RCC 7860 (cell line): ENCODE measurements at places on chromosomes 7 and 10.

DNA sequence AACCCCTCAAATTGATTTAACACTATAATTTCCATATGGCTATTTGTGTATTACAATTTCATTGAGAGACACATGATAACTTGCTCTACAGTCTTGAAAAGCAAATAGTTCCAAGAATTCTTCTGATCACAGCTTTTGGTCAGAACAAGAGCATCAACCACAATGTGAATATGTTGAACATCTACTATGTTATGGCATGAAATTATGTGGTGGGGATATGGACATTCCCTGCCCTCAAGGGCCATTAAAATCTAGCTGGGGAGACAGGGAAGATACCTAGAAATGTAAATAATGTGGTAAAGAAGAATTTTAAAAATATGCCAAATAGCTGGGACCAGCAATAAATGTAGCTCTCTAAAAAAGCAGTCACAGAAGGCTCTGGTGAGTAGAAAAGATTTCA is 262.2 kb downstream of the FZD1 start:
- DNase-seq: no peak

- DNase-seq: peak; percentile 40
Observed at GRCh38 chr7:137652721-137653120, 194.1 kb downstream of the DGKI start.

GRCh38 chr7:41885748-41886147 is 182.9 kb upstream of the INHBA start:
- DNase-seq: no peak

GRCh38 chr7:102287111-102287980 is 678 bp downstream of the SH2B2 start:
- no peak for DNase-seq

GRCh38 chr10:33900596-33900995 is 566.1 kb upstream of the NRP1 start:
- no peak for DNase-seq

DNA sequence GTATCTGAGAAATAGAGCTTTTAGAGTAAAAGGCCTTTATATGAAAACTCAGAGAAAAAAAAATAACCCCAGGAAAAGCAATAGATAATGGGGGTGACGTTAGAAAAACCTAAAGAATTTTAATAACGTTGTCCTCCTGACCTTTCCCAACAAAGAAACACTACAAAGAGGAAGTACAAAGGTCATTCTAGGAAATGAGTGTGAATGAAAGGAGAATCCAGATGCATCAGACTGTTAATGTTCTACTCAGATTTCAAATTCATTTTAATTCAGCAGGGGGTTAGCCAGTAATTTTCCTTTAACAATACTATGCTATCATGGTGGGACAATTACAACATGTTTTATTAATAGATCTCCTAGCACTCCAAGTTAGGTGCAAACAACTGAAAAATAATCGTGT is 73.8 kb upstream of the CDK1 start:
- no peak for DNase-seq

DNA sequence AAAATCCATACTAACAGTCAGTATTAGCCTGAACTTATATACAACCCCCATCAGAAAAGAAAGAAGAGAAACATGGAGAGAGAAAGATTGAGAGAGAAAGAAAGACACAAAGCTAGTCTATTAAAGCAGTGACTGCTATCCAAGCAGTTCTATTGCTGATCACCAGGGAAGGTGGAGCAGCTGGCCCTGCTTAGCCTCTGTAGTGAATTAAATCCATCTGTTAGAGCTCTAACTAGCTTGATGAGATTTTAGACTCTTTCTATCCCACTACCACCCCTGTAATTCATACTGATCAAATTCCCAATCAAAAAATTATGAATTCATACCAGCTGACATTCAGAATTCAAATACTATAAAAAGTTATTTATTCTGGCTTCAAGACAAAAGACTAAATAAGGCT is 486.0 kb upstream of the LRRN3 start:
- no peak for DNase-seq

DNA sequence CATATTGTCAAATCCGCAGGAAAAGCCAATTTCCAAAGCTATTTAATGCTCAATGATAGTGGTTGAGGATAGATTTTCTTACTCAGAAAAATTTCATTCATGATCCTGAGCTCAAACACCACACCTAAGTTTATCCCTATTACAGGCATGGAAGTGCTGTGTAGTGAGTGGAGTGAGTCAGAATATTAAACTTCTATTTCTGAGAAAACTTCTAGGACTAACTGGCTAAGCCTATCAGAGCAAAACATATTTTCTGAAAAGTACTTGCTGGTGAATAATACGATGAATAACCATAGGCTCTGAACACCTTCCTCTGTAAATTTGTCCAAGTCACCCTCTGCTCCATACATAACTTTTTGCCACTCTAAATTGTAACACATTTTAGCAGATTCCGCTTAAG is 221.5 kb downstream of the SUGCT start:
- DNase-seq: no peak

DNA sequence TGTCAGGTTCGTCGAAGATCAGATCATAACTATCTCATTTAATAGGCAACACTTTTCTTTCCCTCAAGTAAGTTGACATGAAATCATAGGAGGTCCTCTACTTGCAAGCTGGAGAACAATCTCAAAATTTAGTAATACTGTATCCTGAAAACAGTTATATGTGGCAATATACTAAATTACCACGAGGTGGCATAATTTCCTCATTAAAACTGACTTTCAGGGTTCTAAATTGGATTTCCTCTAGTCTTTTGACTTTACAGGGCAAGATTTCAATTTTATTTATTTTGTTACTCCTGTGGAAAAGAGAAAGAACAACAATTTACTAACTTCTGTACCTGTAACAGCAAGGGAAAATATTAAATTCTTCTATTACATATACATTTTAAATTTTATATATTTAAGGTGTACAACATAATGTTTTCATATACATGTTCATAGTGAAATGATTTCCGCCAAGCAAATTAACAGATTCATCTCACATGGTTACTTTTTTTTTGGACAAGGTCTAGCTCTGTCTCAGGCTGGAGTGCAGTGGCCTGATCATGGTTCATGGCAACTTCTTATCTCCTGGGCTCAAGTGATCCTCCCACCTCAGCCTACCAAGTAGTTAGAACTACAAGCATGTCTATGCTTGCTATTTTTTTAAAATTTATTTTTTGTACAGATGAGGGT is 53.4 kb upstream of the CYP2C18 start:
- peak; percentile 38 for DNase-seq

GRCh38 chr7:33503736-33504135 is 374.4 kb downstream of the BBS9 start:
- no peak for DNase-seq

GRCh38 chr7:98282703-98283102 is 1.2 kb downstream of the BRI3 start:
- peak; percentile 24 for DNase-seq

DNA sequence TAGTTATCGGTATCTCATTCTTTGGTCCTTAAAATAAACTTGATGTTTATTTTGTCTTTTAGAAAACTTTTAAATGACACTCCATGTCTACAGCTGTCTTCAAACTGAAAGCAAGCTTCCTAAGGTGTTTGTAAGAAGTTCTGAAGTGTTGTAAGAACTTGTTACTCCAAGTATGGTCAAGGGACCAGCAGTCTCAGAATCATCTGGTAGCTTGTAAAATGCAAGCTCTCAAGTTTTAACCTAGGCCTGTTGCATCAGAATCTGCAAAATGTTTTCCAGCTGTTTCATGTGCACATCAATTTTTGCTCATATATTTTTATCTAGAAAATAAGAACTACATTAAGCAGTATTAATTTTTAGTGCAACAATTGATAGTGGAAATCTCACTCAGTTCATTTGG is 104.1 kb downstream of the THSD7A start:
- no peak for DNase-seq

DNA sequence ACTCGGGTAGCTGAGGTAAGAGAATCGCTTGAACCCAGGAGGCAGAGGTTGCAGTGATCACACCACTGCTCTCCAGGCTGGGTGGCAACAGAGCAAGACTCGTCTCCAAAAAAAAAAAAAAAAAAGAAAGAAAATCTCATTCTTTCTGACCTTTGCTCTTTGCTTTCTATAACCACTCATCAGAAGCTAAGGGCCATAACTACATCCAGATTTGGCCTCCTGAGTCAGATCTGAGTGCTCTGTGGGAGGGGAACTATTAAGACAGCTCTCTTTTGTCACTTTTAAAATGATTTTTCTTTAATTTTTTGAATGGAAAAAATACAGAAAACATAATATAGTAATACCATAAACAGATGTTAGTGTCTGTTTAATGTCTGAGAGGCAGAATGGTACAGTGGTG is 210.1 kb downstream of the KIAA1217 start:
- no peak for DNase-seq

- no peak for DNase-seq
Observed at GRCh38 chr10:96719850-96720421, 378 bp downstream of the PIK3AP1 start.

GRCh38 chr10:94299417-94299816 is 63.3 kb downstream of the NOC3L start:
- DNase-seq: peak; percentile 84

DNA sequence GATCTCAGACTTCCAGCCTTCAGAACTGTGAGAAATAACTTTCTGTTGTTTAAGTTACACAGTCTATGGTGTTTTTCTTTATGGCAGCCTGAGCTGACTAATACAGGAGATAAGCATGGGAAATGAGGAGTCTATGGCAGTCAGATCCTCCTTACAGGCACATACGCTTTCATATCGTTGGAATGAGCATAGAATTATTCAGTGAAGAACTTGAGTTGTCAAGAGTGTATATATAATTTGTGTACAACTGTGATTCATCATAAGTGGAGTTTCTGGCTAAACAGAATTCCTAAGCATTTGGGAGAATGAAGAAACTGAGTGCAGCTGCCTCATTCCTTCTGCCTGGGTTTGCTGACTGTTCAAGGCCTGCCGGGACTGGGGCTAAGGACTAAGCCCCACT is 516.7 kb downstream of the ADRA2A start:
- no peak for DNase-seq

GRCh38 chr7:41738806-41739205 is 35.9 kb upstream of the INHBA start:
- no peak for DNase-seq

DNA sequence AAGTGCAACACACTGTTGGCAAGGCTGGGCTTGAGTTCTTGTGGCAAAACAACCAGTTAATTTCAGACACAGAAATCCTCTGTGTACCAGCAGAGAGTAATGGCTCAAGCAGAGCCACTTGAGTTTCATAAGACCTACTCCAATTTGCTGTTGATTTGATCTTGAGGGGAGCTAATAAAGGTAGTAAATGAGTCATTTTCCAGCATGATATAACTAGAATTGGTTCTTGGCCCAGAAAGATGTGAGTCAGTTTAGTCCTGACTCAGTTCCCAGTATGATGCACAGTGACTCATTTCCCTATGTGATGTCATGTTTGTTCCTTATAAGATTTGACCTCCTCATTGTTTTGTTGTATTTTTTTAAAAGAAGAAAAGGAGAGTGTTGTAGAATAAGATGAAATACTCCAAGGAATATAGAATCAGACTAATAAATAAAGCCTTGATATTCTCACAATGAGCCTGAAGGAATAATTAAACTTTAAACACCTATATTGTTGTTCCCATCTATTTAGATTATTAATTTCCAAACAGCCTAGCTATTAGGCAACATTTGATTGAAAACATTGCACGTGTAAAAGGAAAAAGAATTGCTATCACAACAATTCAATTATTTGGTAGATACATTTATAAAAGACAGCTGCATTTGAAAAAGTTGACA is 186.2 kb downstream of the REEP3 start:
- DNase-seq: peak; percentile 98

- DNase-seq: no peak
Observed at GRCh38 chr7:72362246-72362645, 49.9 kb downstream of the CALN1 start.

- no peak for DNase-seq
Observed at GRCh38 chr10:114498413-114499111, 94.3 kb upstream of the AFAP1L2 start.

GRCh38 chr7:11328309-11328708 is 354.6 kb downstream of the PHF14 start:
- DNase-seq: no peak

DNA sequence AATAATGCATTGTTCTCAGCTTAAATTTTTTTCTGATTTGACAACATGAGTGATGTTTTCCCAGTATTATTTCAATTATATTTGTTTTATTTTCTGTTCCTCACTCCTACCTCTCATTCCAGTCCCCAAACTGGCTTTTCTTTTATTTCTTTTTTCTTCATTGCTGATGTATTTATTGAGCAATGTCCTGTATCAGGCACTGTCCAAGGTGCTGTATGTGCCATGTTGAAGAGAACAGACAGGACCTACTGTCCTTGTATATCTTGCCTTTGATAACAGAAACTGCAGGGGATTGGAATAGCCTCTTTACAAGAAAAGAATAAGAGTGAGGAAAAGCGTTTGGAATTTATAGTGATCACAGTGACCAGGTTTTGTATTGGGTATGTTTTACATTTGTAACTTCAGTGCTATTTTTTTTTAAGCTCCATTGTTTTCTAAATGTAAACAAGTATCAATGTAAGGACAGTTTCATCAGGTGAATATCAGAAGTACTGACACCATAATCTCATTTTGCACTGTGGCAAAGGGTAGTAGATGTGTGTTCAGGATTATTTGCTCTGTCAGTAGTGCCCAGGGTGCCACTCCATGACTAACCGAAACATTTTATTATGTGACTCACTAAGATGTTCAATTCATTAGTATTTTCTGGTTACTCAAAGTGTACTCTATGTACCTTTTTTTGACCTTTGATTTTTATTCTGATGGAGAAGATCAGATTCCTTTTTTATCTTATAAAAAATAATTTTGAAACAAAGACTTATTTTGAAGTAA is 15.6 kb upstream of the CLDN12 start:
- DNase-seq: no peak

DNA sequence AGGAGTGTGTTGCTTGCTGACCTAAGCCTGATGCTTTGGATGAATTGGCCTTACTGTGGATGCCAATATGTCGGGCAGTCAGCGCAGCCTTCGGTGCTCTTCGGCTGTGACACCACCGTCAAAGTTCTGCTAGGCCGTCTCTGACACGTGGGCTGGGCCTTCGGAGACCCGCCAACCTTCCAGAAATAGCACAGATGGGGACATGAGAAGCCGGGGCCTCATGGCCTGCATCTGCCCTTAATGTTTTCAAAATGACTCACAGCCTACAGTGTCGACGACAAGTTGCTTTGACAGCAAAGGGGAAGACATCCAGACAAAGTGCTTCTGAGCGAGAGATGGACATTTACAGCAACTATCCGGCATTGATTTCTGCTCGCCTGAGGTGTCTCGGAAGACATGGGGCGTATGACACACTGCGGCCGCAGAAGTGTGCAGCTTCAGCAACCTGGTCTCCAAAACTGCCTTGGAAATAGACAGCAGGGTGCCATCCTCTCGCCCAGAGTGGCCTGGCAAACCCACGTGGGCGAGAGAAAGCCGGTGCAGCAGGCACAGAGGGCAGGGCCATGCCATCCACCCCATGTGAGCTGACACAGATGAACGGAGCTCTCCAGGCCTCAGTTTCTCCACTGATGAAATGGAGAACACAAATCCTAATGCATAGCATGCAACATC is 94.0 kb upstream of the PPP2R2D start:
- DNase-seq: no peak

GRCh38 chr10:98101366-98101765 is 33.1 kb upstream of the R3HCC1L start:
- DNase-seq: no peak

- no peak for DNase-seq
Observed at GRCh38 chr7:34191162-34191561, 285.8 kb downstream of the BMPER start.
